NCI-H524 (cell line): ENCODE measurements at places on chromosomes 2 and 18.

DNA sequence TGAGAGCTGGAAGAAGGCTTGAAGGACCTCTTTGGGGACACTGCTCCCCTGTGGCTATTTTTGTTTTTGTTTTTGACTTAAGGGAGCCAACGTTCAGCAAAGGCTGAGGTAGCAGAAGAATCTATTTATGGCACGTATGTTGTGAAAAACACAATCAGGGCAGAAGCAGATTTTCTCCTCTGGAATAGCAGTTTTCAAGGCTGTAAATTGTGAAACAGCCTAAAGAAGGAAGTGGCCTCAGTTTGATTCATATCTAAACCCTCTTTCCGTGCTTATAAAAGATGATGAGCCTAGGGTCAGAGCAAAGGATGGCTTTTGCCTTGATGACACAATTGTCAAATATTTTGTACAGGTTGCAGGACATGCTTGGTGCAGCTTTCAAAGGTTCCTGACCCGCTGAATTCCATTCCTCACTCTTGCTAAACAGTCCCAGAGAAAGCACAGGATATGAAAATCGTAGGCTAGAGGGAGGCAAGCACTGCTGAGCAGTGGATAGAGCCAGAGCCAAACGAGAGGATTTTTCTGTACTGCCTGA lies 106.2 kb upstream of the DLX2 start:
- no peak for DNase-seq

DNA sequence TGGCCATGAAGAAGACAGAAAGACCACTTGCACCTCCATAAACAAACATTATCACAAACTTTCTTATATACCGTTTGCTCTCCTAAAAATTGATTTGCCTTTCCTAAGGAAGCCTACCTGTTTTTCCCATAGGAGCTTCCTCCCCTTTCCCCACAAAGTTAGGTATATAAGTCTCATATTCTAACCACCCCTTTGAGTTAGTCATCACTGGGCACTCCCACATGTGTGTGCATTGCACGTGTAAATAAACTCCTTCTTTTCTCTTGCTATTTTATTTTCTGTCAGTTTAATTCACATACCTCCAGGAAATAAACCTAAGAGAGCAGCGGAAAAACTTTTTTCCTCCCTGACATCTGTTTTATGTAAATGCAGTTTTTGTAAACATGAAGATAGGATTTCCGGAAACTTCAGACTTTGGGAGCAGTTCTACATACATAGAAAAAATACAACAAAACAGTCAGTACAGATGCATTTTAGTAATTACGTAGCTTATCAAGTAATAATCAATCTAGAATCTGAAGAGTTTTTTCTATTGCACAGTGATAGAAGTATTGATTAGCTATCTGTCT lies 46.6 kb downstream of the PLCL1 start:
- no peak for DNase-seq

GRCh38 chr2:181889776-181890175 lies 1.8 kb upstream of the ITPRID2 start:
- DNase-seq: no peak

DNA sequence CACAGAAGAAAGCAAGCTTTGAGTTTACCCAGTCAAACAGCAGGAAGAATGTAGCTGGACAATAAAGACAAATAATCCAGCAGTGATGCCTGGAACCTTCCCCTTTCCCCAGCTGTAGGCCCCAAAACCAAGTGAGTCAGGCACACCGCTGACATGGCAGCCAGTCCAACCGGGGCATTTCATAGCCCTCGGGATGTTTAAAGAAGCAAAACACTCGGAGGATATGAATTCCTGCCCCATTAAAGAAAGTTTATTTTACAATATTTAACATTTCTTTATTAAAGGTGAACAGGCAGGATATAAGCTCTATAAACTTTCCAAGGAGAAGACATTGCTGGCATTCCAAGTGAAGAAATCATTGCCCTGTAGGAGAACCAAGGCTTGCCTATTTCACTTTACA lies 507.6 kb upstream of the TNP1 start:
- DNase-seq: no peak

DNA sequence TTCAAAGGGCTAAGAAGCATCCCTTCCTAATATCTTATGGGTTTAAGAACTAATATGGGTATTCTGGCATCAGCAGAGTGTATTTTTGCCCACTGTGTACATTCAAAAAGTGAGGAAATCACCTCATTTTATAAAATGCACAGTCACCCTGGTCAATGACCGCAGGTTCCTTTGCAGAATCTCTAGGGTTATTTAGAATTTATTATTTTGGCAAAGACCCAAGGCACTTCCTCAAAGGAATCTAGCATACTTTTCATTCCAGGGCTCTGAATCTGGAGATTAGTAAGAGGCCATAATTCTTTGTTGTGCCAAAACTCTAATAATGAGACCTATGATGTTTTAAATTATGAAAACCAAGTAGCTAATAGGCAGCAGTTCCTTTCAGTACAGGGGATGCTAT lies 27.2 kb upstream of the CDH2 start:
- no peak for DNase-seq
